Activated CD8-positive, alpha-beta memory T cell treated with anti-CD3 and anti-CD28 coated beads, Interleukin-2, amount 10 ng/mL, durations not matched to agents 7 days and 5 days (primary cell): ENCODE measurements at places on chromosomes 1 and 21. TPM values are rescaled to one million over a fixed set of nuclear protein-coding genes. Genes with fewer than 3 reads are reported as not detected.

Gene SEC16B
- not detected for total RNA-seq

DNA sequence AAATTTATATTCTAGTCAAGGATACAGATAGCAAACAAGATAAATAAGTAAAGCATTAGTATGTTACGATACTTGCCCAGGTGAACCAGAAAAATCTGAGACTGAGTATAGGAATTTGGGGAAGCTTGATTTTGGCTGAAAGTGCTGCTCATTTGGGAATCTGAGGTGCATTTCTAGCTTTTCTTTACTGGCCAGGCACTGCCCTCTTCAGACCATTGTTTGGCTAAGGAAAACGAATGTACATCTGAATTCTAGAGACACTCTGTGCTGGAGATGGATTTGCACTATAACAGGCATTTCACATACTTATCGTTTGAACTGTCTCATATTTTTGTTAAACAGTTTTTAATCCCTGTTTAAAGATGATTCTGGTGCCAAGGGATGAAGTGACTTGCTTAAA is 23.4 kb downstream of the ARID1A start:
- H3K36me3 ChIP-seq: peaks cover 26% of the 10 kb centered on the region
- no peak overlapping the region for H3K27ac ChIP-seq
- no peaks in the 10 kb centered on the region for H3K27me3 ChIP-seq
- H3K4me3 ChIP-seq: no peak overlapping the region
- H3K4me1 ChIP-seq: peaks cover 85% of the 10 kb centered on the region

GRCh38 chr1:58879464-58879863 is 95.6 kb upstream of the JUN start:
- no peaks in the 10 kb centered on the region for H3K27me3 ChIP-seq
- no peak overlapping the region for H3K4me3 ChIP-seq
- no peak overlapping the region for H3K27ac ChIP-seq
- peaks cover 14% of the 10 kb centered on the region for H3K4me1 ChIP-seq

GRCh38 chr1:11934302-11935056 is at the start of gene PLOD1:
TSS of gene PLOD1 (plus strand) at chr1:11934717. CDS start at chr1:11934780, 63 bp downstream.
- no peaks in the 10 kb centered on the region for H3K36me3 ChIP-seq
- peak within 1 kb of the TSS; percentile 79 for H3K27ac ChIP-seq
- H3K27me3 ChIP-seq: no peaks in the 10 kb centered on the region

DNA sequence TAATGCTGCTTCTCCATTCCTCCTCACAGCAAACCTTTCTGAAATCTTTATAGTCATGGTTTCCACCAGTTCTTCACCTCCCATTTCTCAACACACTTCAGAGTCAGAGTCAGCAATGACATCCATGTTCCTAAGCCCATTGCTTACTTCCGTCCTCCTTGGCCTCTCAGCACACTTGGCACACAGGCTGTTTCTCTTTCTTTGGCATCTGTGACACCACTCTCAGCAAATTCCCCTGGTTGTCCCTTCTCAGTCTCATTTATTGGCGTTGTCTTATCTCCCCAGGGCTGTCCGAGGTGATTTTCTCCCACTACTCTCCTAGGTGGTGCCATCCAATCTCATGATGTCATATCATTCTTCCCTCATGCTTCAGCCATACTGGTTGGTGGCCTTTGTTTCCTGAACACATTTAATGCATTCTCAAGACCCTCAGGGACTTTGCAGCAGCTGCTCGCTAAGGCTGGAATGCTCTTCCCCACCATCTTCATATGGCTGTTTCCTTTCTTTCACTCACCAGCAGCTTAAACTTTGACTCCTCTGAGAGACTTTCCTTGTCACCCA is 3.3 kb upstream of the LGALS8 start:
- H3K4me3 ChIP-seq: no peak overlapping the region
- no peak for DNase-seq
- H3K36me3 ChIP-seq: peaks cover 9% of the 10 kb centered on the region

DNA sequence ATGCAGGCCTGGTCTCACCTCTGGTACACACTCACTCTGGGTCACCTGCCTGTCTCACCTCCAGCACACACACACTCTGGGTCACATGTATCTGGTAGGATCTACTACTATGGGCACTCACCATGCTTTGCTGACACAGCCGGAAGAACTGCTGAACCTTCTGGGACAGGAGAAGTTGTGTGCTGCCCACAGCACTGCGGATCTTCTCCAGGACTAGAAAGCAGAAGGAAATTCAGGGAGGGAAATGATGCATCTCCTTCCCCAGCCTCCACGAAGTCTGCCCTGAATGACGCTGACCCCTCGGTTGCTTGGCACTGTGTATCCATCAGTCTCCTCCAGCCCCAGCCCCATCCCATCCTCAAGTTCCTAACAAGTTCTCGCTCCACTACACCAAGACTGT is 7.9 kb upstream of the SMIM12 start:
- H3K36me3 ChIP-seq: no peaks in the 10 kb centered on the region
- H3K4me3 ChIP-seq: peak overlapping the region; percentile 20
- H3K27ac ChIP-seq: no peak overlapping the region
- peaks cover 31% of the 10 kb centered on the region for H3K4me1 ChIP-seq

DNA sequence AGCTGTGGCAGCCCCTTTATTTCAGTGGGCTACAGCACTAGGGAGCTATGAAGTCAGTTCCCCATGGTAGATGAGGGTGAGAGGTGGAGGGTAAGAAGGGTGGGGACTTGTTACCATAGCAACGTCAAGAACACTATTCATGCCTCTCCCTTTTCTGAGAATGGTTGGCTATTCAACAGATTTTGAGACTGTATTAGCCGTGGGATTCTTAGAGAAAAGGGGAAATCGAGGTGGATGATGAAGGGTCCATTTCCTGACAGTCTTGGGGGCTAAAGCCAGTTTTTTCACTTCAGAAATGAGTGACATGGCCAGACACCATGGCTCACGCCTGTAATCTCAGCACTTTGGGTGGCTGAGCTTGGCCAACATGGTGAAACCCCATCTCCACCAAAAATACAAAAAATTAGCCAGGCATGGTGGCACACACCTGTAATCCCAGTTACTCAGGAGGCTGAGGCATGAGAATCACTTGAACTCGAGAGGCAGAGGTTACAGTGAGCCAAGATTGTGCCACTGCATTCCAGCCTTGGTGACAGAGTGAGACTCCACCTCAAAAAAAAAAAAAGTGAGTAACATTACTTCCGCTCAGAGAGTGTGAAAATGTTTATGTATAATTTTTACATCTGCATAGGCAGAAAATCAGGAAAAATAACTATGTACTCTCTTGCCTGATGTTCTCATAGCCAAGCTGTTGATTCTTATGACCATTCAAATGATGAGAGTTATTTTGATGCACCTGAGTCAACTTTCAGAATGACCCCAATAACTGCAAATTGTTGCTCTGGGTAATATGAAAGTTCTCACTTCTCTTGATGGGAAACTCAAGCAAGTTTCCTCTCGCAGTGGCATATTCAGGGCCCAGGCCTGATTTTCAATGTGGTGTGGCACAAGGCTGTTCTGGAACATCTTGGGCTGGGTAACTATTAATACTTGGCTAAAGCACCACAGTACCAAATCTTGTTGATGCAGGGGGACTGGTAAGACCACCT is 23.2 kb upstream of the RGSL1 start:
- H3K4me1 ChIP-seq: peaks cover 26% of the 10 kb centered on the region
- peak overlapping the region; percentile 10 for H3K27ac ChIP-seq
- no peak for DNase-seq
- peaks cover 17% of the 10 kb centered on the region for H3K27me3 ChIP-seq
- H3K36me3 ChIP-seq: no peaks in the 10 kb centered on the region

Gene KANK4
- not detected for total RNA-seq

- H3K36me3 ChIP-seq: no peaks in the 10 kb centered on the region
- no peak for DNase-seq
- H3K4me1 ChIP-seq: peaks cover 3% of the 10 kb centered on the region
- no peak overlapping the region for H3K27ac ChIP-seq
- H3K27me3 ChIP-seq: peaks cover 20% of the 10 kb centered on the region
Measured at GRCh38 chr1:203555076-203555475, 61.1 kb downstream of the OPTC start.

DNA sequence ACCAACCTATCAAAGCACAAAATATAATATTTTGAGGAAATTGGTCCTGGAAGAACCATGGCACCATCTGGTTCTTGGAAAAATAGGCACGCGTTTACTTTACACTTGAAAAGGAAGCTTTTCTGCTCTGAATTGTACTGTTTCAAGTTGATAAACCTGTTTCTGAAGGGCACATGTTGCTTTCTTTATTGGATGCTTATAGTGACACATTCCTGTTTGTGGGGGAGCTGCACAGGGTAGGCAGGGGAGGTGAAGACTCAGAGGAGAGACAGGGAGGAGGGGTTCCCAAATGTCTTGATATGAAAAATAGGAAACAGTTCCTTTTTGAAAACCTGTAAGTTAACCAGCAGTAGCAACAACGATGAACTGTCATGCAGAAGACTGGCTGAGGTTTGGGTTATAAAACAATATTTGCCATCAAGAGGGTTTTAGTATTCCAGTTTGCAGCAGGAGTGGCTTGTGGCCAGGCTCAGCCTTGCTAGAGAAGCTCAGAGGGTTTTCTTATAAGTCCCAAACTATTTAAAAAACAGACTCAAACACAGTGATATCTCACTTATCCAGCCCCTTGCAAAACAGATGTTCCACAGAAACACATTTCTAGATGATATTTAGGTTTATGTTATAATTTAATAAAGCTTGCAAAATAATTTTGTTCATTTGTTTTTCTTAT is 127.0 kb upstream of the MROH9 start:
- H3K4me3 ChIP-seq: no peak overlapping the region
- H3K36me3 ChIP-seq: no peaks in the 10 kb centered on the region
- H3K27me3 ChIP-seq: no peaks in the 10 kb centered on the region
- H3K4me1 ChIP-seq: no peaks in the 10 kb centered on the region
- H3K27ac ChIP-seq: no peak overlapping the region

DNA sequence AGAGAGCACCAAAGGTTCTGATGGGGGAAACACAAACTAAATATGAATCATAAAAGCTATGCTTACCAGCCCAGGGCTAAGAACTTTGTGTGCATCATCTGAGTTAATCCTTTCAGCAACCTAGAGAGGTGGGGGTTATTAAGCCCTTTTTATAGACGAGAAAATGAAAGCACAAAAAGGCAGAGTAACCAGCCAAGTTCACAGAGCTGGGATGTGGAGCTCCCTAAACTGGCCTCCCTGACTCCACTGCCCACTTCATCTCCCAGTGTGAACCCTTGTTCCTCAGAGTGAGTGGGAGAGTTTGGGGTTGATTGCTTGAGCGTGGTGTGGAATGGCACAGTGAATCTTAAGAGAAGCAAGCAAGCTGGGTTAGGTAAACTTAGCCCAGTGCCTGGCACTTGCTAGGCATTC is 10.8 kb upstream of the BCAR3 start:
- H3K4me1 ChIP-seq: peaks cover 14% of the 10 kb centered on the region
- no peak for DNase-seq
- no peaks in the 10 kb centered on the region for H3K36me3 ChIP-seq
- H3K27me3 ChIP-seq: peaks cover 6% of the 10 kb centered on the region
- H3K4me3 ChIP-seq: no peak overlapping the region

DNA sequence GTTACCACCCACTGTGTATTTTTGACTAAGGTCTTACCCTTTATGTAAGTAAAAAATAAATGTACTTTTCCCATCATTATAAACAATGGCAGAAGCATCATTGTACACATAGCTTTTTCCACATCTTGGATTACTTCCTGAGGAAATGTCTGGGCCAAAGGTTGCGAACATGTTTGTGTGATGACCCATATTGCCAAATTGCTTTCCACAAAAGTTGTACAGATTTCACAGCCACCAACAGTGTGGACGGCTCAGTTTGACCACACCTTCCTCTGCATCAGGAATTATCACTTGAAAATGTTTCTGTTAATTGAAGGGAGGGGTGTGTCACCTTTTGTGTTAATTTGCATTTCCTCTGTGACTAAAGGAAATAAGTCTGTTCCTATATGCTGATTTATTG is 25.7 kb downstream of the AKNAD1 start:
- H3K27me3 ChIP-seq: no peaks in the 10 kb centered on the region
- no peak for DNase-seq
- H3K27ac ChIP-seq: no peak overlapping the region
- H3K4me3 ChIP-seq: no peak overlapping the region

DNA sequence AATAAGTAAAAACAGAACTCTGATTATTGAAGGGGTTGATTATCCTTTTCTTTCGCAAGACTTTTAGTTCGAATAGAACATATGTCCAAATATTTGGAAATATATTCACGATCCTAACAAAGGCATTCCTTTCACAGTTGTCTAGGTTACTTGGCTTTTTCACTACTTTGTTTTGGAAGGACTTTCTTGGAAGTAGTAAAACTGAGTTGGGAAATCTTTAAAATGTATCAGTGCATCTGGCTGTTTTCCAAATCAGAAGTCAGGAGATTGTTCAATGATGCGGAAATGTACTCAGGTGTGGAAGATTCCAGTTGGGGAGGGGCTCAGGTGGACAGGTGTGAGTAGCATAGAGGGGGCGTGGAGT is 67.1 kb downstream of the SH3BGR start:
- H3K4me1 ChIP-seq: no peaks in the 10 kb centered on the region
- peaks cover 2% of the 10 kb centered on the region for H3K27me3 ChIP-seq
- no peak for DNase-seq
- no peak overlapping the region for H3K27ac ChIP-seq

DNA sequence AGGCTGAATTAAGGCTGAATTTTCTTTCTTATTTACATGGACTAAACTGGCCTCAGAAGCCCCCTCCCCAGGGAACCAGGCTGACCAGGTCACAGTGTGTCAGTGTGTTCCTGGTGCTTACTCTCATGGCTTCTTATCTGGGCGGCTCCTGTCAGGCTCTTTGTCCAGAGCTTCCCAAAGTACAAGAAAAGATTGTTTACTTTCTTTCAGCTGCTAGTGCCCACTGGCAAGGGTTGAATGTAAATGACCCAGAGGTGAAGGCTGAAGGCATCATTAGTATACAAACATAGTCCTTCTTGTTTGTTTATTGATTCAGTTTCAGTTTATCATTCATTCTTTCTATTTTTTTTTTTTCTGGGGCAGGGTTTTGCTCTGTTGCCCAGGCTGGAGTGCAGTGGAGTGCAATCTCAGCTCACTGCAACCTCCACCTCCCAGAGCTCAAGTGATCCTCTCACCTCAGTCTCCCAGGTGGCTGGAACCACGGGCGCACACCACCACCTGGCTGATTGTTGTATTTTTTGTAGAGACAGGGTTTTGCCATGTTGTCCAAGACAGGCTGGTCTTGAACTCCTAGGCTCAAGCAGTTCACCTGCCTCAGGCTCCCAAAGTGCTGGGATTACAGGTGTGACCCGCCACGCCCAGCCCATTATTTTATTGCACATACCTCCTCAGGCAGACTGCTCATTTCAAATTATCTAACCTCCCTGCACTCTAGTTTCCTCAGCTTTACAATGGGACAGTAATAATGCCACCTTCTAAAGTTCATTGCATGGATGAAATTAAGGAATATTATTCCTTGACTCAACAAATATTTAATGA is 9.8 kb upstream of the KDM4A start:
- H3K4me3 ChIP-seq: no peak overlapping the region
- no peak overlapping the region for H3K27ac ChIP-seq
- no peaks in the 10 kb centered on the region for H3K36me3 ChIP-seq
- H3K27me3 ChIP-seq: peaks cover 26% of the 10 kb centered on the region
- no peaks in the 10 kb centered on the region for H3K4me1 ChIP-seq
- DNase-seq: no peak

GRCh38 chr1:51070640-51071039 is 31.4 kb upstream of the C1orf185 start:
- no peak for DNase-seq
- H3K27ac ChIP-seq: no peak overlapping the region
- no peaks in the 10 kb centered on the region for H3K36me3 ChIP-seq

GRCh38 chr1:155678027-155678426 is 10.5 kb downstream of the YY1AP1 start:
- no peak overlapping the region for H3K4me3 ChIP-seq
- no peak overlapping the region for H3K27ac ChIP-seq
- peaks cover 56% of the 10 kb centered on the region for H3K36me3 ChIP-seq

Gene OR13G1
- not detected for total RNA-seq
